ACHN (cell line): ENCODE measurements at places on chromosomes 1 and 21.

- DNase-seq = no peak
Measured at GRCh38 chr21:39694750-39695149, 50.2 kb upstream of the IGSF5 start.

DNA sequence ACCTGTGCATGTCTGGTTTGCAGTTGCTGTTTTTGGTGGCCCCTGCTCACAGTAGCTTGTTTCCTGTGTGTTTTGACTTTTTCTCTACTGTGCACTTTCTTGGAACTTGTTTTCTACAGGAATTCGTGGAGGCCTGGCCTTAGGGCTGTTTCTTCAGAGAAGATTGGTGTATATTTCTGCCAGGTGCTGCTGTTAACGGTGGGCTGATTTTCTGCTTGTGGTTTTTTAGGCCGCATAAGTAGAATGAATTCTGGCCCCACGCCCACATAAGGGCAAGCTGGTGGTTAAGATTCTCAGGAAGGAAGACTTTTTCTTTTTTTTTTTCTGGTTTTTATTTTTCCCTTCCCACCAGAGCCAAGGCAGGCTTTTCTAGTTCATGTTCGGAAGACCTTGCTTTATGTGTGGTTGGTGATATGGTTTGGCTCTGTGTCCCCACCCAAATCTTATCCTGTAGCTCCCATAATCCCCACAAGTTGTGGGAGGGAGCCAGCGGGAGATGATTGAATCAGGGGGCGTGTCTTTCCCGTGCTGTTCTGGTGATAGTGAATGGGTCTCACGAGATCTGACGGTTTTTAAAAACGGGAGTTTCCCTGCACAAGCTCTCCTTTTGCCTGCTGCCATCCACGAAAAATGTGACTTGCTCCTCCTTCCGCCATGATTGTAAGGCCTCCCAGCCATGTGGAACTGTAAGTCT lies 71.5 kb upstream of the DISP3 start:
- no peak for DNase-seq

DNA sequence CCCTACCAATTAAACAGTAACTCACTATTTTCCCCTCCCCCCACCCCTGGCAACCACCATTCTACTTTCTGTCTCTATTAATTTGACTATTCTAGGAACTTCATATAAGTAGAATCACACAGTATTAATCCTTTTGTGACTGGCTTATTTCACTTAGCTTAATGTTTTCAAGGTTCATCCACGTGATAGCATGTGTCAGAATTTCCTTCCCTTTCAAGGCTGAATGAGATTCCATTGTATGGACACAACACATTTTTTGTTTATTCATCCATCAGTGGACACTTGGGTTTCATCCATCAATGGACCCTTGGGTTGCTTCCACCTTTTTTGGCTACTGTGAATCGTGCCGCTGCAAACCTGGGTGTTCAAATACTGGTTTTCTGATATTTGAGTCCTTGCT lies 41.7 kb downstream of the EIF2D start:
- no peak for DNase-seq

DNA sequence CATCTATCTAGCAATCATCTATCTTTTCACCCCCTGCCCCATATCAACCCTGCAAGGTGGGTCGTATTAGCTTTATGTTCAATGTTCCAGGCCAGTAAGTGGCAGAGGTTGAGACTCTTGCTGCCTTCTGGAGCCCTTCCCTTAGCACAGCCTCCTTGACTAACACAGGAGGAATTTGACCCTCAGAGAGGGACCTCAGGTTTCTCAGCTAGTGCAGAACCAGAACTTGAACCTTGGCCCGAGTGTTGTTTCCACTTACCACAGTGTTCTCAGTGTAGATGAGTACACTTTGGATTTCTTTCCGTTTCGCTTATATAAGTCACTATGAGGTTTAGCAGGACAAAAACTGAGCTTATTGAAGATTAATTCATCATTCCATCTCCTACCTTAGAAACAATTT lies 11.1 kb upstream of the ATF3 start:
- DNase-seq = no peak

- DNase-seq = no peak
Measured at GRCh38 chr1:203346060-203346768, 4.7 kb downstream of the FMOD start.

DNA sequence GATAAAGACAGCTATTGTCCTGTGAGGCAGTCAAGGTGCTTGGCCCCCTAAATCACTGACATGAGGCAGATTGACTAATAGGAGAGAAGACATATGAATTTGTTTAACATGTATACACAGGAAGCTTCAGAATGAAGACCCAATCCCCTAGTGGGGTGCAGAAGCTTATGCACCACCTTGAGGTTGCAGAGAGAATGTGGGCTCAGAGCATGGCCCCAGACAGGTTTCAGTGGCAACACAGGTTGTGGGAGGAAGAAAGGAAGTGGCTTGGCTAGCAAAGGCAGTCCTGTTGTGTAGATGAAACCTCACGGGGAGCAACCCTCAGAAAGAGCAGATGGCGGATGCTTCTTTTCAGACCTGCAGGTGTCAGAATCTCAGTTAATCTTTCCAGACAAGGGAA lies 37.0 kb upstream of the PARP1 start:
- DNase-seq = no peak

- no peak for DNase-seq
Measured at GRCh38 chr1:47410068-47410455, 6.0 kb upstream of the FOXE3 start.

GRCh38 chr1:118322331-118322730 lies 137.3 kb upstream of the SPAG17 start:
- no peak for DNase-seq

DNA sequence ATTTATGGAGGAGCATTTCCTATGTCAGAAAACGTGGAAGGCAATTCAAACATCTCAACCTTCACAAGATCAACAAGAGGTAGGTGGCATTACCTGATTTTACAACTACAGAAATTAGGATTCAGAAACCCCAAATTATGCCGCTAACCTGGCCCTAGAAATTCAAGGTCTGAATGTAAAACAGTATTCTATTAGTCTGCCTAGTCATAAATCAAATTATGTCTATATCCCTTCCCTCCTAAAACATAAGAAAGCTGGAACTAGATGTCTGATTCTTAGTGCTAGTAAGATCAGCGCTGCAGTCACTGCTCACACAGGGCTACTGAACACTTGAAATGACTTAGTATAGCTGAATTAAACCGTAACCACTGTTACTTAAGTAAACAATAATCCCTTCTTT lies 1.4 kb downstream of the TOMM20 start:
- DNase-seq = no peak

GRCh38 chr1:15251857-15252835 lies 5.1 kb downstream of the FHAD1 start:
- no peak for DNase-seq

DNA sequence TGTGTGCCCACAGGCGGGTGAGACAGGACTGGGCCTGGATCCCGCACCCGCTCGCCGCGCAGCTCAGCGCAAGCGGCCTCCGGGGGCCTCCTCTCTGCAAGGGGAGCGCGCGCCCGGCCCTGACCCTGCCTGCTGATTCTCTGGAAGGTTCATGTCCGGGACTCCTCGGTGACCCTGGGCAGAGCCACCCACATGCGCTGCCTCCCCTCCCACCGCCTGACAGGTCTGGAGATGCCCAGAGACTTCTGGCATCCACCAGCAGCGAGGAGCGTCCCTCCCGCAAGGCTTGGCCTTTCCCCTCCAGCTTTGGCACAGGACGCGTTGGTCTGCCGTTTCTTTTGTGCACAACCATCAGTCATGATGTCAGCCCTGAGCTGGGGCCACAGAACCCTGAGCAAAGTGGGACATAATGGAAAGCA lies 42.0 kb upstream of the COL6A2 start:
- no peak for DNase-seq

GRCh38 chr1:37945743-37946702 lies 830 bp downstream of the INPP5B start:
- DNase-seq = peak; percentile 71

DNA sequence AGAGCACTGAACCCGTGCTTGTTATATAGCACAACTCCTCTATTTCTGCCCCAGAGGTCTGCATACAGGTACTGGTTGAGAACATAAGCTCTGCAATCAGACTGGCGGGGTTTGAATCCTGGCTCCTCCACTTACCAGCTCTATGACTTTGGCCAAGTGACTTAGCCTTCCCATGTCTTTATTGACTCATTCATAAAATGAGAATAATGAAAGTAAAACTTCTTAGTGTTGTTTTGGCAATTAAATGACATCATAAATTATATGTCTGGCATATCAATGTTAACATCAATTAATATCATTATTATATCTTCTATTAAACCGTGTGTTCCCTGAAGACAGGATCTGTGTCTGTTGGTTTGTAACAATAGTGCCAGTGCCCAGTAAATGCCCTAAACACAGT lies 4.3 kb downstream of the INKA2 start:
- DNase-seq = no peak

- no peak for DNase-seq
Measured at GRCh38 chr1:226674892-226675714, 64.0 kb downstream of the ITPKB start.

GRCh38 chr1:243786531-243786930 lies 63.5 kb downstream of the AKT3 start:
- no peak for DNase-seq

- no peak for DNase-seq
Measured at GRCh38 chr1:162384601-162385279, 3.2 kb downstream of the C1orf226 start.

- peak; percentile 59 for DNase-seq
Measured at GRCh38 chr1:83931658-83932253, 67.2 kb downstream of the TTLL7 start.

- DNase-seq = no peak
Measured at GRCh38 chr21:28776251-28776650, 216.4 kb downstream of the LTN1 start.

- DNase-seq = no peak
Measured at GRCh38 chr1:229328598-229329362, 14.1 kb downstream of the CCSAP start.

DNA sequence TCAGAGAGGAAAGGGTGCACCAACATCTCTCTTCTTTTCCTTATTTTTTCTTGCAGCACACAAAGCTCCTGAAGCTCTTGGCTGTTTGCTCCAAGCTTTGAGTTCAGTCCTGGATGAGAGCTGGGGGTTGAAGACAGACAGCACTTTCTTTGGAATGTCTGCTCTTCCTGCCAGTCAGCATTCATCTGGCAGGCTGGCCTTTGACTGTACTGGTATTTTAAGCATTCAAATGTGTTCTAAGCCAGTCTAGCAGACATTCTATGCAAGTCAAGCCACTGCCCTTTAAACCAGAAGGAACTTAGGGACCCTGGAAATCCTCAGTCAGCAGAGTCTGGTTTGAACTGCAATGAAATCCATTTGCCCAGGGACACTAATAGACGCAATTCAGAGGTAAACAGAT lies 45.0 kb downstream of the XCL1 start:
- DNase-seq = no peak

DNA sequence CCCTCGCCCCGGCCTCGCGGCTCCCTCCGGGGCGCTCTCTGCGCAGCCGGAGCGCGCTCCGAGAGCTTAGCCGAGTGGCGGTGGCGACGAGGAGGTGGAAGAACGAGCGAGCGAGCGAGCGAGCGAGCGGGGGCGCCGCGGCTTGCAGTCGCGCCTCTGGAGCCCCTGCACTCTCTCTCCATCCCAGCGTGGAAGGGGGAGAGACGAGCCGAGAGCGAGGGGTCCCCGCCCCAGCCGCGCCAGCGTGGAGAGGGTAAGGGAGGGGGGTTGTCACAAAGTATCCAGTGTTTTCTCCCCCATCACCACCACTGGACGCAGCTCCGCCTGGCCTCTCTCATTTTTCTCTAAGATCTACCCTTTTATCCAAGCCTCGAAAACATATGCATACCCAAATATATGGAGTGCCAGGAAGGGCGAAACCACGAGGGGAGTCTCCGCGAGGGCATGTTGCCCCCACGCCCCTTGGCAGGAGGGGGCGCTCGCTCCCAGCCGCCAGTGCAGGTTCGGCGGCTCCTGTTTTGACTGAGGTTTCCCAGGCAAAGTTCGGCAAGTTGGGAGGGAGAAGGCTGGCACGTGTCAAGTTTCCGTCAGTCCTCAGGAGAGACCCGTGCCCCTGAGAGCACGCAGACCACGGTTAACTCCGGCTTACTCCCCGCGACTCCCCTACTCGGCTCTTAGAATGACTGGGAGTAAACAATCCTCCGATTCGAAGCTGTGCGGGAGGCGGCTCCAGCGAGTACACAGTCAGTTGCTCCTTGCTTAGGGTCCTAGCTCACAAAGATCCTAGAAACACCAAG lies 569 bp upstream of the DAB1 start:
- DNase-seq = peak; percentile 30

GRCh38 chr1:170666541-170667254 lies 2.8 kb downstream of the PRRX1 start:
- no peak for DNase-seq

DNA sequence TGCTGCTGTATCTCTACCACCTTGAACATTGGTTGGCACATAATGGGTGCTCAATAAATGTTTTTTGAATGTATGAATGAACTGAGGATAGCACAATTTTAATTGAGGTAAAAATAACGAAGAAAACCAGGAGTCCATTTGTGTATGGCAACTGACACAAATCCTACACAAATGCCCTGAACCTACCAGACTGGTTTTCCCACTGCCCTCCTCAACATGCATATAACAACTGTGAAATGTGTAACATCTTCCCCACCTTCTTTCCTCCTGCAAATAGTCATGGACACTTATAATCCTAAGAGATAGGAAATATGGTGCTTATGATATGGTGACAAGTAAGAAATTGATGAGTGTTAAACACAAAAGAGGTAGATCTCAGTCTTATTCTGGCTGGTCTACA lies 9.9 kb upstream of the LMO4 start:
- DNase-seq = no peak

DNA sequence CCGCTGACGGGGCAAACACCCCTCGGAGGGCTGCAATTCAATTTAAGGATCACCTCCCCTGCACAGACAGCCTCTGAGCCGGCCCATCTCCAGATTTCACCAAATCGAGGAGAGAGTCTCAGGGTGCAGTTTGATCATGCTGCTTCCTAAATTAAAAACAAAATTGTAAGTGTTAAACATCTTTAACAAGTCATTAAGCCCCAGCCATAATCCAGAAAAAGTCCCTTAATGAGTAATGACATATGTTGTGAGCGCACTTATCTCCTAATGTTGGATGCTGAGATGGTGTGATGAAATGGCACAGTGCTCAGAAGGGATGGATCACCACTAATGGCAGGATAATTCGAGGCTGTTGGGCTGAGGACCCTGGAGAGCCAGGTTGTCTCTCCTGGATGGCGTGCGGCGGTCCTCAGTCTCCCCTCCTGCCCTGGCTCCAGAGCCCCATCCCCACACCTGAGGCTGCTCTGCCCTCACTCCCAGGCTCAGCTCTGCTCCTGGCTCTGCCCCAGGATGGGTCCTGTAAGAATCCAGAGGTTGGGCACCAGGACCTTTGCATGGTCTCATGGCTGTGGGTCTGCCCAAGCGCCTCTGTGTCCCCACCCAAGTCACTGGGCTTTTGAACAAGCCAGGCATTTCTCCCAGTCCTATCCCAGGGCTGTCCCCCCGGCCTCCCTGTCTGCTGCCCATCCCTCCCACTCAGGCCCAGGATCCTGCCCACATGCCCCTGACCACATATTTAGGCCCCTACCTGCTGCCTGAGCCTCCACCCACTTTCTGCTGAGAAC lies 224.4 kb upstream of the POU3F1 start:
- DNase-seq = no peak

- no peak for DNase-seq
Measured at GRCh38 chr1:211331011-211331709, 4.5 kb downstream of the TRAF5 start.

GRCh38 chr21:44871576-44872269 lies 1.8 kb downstream of the PTTG1IP start:
- DNase-seq = peak; percentile 48

- no peak for DNase-seq
Measured at GRCh38 chr1:73096841-73097240, 814.5 kb upstream of the NEGR1 start.

GRCh38 chr1:167322483-167322882 lies 101.8 kb downstream of the POU2F1 start:
- DNase-seq = no peak
